Stimulated activated naive CD4-positive, alpha-beta T cell treated with Interleukin-2 at 50 U/mL for 16 hours (primary cell): ENCODE measurements at places on chromosomes 11 and 22.

- DNase-seq = no peak
These were observed 30.8 kb downstream of the MARK2 start for GRCh38 chr11:63869683-63870082.

DNA sequence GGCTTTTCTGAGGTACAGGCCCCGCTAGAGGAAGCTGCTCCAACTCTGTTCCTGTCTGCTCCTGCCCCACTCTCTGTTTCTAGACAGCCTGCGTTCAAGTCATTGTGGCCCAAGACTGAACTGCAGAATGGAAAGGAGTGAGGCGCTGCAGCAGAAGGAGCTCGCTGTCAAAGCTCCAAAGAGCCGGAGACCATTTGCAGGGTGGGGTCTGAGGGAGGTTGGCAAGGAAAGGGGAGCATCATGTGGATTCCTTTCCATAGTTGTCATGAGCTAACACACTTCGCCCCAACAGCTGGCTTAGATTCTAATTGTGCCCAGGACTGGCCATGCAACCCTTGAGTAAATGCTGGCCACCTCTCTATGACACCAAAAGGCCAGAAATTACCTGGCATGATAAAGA, 18.8 kb downstream of the APOL4 start:
- DNase-seq = no peak

GRCh38 chr11:116030697-116031331, 526.6 kb upstream of the CADM1 start:
- no peak for DNase-seq

GRCh38 chr11:76798671-76799065, 15.5 kb downstream of the TSKU start:
- no peak for DNase-seq

- DNase-seq = no peak
These were observed 115.9 kb downstream of the CEP164 start for GRCh38 chr11:117443266-117444186.

- DNase-seq = no peak
These were observed 26.6 kb upstream of the OOSP4B start for GRCh38 chr11:59990421-59990820.

DNA sequence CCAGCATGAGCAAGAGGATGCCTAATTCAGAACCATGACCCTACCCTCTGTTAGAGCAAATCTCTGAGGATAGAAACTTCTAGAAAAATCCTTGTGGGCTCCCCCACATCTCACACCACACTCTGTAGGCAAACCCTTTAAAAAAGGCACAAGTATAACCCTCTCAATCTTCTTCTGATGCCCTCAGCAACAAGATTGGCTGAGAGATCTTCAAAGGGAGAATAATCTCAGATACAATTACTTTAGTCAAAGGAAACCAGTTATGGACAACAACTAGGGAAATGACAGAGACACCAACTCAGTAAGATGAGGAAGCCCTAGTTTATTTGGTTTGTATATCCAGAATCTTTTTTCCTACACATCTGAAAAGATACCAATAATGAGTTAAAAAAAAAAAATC, 49.2 kb downstream of the LIF start:
- no peak for DNase-seq

DNA sequence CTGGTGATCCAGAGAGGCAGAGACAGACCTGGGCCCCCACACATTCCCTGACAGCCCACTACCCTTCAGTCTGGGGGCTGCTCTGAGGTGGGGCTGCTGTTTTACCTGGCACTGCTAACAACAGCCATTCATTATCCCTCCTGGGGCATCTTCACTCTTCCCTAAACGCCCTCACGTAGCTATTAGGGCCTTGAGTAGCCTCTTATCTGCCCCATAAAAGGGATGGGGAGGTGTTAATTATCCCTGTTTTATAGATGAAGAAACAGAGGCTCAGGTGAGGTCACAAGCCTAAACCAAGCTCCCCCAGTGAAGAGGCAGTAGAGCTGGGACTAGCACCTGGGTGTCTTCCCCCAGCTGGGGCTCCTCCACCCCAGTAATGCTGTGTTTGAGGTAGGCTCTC, 79.5 kb downstream of the KIAA1671 start:
- no peak for DNase-seq
